ENCODE measurements at places on chromosomes 12 and 14.
A peak's percentile ranks its signal among the peaks of the same experiment; 100 is the strongest.

GRCh38 chr14:95838862-95839261 lies 37.8 kb upstream of the TUNAR start:
- no peak for DNase-seq

- no peak for DNase-seq
These were observed 2.7 kb downstream of the CFAP251 start for GRCh38 chr12:121921066-121921465.

DNA sequence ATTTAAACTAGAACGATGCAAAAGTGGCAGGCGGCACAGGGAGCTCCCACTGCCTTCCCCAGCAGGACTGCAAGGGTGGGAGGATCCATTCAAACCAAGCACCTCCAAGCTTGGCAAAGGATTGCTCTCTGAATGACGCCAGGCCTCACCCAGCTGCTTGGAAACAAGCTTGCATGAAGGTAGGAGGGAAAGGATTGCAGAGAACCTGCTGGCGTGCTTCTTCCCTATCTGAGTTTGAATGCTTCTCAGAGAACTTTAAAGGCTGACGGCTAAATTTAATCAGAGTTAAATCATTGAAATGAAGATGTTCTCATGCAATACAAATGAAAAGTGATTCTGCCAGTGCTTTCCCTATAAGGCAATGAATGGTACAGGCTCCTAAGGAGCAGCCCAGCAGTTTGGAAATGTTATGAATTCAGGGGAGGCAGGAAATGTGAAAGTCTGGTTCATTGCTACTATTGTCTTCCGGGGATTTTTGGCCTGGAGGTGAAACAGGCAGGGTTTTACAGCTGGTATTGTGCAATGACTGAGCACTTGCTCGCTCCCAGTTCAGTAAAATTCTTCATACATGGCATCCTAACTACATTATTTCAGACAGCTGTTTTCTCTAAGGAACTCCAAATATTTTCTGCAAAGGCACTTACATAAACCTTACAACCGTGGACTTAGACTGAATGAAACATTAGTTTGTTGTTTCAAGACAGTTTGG lies 31.9 kb upstream of the DUSP6 start:
- DNase-seq, result no peak

DNA sequence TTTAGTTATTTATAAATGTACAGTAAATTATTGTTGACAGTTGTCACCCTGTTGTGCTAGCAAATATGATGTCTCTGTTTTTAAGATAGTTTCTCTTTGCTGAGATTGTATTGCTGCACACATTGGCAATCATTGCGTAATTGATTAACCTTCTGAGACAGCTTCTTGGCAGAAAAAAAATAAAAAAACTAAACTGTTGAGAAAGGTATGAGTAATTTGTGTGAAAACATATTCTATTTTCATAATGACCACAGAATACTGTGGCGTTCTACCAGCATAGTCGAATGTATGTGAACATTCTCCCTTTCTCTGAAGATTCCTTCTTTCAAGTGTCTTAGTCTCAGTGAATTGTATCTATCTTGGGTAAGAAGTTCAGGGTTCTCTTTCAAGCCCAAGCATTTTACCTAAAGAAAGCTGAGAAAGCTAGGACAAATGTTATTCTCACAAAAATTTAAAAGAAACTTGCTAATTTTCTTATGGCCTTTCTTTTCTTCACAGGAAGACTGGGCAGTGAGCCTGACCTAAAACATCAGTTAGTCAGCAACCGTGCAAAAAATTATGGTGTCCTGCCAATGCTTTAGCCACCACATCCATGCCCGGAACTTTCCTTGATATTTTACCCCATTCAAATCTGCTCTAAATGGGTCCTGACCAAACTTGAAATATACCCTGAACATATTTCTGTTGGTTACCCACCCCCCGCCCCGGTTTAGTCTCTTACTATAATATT lies 69.0 kb upstream of the REP15 start:
- no peak for DNase-seq

- no peak for DNase-seq
These were observed 125.5 kb upstream of the DCN start for GRCh38 chr12:91307957-91308670.

DNA sequence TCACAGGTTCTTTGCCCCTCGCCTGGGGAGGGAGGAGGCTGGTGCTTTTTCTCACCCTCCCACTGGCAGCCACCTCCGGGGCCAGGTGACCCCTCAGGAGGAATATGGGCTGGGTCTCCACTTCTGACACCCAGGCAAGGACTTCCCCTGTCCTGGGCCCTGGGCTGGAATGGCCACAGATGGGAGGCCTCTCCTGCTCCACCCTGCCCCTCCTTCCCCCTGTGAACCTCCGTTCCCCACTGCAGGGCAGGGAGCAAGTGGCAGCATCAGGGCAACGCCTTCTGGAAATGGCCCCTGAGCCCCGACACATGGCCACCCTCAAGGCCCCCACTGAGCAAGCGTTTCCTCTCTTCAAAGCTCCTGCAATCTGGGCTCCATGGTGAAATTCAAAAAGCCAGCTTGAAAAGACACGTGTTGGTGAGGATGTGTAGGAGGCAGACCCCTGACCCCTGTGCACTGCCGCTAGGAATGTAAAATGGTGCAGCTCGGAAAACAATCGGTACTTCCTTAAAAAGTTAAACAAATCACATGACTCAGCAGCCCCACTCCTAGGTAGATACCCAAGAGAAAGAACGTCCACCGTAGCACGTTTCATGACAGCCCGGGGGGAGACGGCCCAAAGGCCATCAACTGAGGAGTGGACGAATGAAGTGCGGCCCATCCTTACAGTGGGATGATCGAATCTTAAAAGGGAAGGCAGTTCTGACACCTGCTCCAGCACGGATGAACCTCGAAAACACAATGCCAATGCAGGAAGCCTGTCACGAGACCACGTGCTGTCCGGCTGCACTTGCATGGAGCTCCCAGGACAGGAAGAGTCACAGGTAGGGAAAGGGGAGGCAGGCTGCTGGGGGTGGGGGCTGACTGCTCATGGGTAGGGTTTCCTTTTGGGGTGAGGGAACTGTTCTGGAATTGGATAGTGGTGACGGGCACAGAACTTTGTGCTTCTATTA lies 11.5 kb downstream of the XRCC3 start:
- DNase-seq, result no peak

GRCh38 chr12:80837342-80837978 lies 100.3 kb downstream of the LIN7A start:
- peak; percentile 14 for DNase-seq

DNA sequence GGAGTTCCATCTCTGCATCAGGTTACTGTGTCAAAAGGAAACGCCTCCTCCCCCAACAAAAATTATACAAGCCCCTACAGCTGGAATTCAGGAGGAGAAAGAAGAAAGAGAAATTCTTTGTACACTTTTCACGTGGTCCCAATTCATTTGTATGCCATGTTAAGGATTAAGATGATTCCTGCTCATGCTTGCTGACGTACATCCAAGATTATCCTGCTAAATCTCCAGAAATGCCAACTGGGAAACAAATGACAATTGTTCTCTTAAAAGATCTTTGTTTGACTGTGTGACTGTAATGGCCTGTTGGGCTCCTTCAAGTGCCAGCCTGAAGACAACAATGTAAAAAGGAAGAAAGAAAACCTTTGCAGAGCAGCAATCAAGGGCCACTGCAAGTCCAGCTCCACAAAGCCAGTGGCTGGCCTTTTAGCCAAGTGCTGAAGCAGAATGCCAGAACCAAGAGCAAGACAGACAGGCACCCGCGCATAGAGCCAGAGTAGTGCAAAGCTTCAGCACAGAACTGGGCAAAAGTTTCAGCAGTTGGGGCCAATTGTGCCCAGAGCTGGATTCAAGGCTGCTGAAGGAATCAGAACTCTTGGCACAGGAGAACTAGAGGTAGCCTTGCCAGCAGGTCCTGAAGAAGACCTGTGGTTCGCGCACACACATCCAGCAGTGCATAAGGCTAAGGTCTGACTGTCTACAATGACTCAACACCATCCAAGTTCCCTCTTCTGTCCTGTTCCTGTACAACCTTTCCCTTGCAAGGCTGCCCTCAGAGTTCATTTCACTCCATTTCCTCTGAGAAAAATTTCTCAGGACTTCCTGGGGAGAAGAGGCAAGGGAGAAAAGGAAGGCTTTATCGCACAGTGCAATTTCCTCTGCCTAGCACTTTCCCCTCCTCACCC lies 209.7 kb upstream of the BMP4 start:
- DNase-seq, result no peak

DNA sequence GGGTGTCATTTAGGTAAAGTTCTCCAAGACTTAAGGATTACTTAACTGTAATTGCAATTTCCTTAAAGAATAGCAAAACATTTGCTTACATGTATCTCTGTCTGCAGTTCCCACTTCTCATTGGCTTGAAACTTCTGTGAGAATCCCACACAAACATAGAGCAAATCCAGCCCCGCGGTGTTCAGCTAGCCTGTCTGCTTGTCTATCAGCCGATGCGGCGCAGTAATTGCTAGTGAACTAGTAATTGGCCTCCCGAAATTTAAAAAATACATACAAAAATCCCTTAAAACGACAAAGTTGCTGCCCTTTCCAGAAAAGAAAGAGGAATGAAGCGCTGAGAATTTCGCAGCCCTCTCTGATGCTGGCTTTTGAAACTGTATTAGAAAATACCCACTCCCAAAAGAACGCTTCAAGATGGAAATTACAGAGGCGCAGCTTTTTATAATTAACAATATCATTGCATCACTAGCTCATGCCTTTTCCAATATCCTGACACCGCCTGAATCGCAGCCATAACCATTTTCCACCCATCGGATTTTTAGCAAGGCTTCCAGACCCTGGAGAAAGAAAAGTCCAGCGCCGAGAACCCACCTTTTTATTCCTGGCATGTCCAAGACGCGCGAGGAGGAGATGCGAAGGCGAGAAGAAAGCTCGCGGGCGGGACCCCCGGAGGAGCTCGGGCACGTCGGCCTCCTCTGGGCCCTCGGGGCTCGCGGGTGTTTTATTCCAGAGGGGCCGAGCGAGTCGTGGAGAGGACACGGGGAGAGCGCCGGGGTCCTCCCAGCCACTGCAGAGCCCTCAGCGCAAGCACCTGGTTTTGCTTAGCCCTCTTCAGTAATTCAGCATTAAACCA lies 646 bp downstream of the FBLN5 start:
- no peak for DNase-seq

GRCh38 chr12:54053003-54053750 lies 458 bp upstream of the HOXC4 start:
- no peak for DNase-seq

DNA sequence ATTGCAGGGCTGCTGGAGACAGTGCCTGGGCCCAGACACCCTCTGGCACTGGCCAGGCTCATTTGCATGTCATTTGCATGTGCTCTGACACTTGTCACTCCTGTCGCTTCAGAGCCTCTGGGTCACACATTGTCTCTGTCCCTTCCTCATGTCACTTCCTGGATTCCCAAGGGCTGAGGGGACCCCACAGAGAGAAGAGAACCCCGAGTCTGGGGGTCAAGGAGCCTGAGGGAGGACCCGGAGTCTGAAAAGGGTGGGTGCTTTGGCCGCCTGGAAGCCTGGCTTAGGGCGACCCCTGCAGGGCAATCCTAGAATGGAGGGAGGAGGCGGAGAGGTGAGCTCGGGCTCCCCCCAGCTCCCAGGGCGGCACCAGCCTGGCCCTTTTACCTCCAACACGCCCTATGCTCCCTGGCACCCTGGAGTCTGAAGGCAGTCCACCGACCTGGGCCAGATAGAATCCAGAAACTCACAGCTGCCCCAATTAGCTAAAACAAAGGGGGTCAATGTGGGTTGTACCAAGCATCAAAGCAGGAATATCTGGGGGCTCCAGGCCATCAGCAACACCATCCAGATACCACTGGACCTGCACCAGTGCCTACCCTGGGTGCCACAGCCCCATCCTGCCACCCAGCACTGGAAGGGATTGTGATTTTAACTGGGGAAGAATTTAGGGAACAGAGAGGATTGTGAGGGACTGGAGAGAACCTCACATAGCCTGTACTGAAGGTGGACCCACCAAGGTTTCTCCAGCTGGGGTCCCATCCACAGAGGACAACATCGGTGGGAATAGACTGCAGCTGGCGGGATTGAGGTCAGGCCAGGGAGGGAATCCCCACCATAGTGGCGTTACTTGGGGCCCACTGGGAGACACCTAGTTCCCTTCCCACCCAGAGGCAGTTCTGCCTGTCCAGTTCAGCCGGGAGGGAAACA lies 21.8 kb upstream of the KRT78 start:
- DNase-seq, result no peak

DNA sequence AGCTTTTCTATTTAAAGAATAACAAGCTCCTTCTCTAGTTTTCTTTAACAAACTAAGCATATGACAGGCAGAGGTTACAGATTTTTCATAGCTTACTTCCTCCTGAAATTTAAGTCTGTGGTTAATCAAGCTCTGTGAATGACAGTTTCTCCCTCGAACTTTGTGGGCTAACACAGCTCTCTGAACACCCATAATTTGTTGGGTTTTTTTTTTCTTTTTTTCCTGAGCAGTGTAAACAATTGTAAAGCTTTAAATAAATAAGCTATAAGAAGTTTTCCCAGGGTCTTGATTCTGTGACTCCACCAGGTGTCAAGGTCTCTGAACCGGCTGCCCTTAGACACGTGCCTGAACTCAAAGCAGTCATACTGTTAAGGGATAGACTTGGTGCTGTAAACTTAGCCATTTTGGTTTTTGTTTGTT lies 128.1 kb upstream of the AMIGO2 start:
- no peak for DNase-seq

- no peak for DNase-seq
These were observed 14.4 kb upstream of the SPSB2 start for GRCh38 chr12:6887460-6887859.
